ENCODE measurements at places on chromosomes 5 and 9.

DNA sequence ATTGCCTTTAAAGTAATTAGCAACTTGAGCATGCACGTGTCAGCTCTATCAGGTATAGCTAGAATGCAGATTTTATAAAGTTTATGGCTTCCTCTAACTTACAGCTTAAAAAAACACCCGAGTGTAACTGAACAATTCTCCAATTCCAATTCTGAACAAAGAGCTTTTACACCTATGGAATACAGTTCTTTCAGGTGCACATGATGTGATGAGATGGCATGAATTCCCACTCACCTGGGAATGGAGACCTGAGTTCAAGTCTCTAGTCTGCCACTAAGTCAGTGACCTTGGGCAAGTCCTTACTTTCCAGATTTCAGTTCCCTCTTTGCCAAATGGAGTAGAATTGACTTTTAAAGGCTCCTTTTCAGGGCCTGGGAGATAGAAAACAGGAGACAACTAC, 1.8 kb downstream of the ZFAND5 start:
- no peak for DNase-seq

DNA sequence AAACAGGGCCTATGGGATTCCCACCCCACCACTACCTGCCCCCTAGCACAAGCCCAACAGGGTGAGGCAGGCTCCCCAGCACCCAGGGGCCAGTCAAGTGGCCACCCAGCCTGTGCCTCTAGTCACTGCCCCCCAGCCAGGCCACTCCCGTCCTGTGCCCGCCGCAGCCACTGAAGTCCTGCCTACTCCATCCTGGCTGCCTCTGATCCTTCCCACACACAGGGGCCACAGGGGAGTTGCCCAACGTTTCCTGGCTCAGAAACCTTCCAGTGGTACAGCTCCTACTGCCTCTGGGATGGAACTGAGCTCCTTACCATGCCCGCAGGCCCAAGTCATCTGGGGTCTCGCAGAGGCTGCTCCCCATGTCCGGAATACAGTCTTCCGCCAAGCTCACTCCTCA, 70.2 kb upstream of the STXBP1 start:
- DNase-seq = no peak

DNA sequence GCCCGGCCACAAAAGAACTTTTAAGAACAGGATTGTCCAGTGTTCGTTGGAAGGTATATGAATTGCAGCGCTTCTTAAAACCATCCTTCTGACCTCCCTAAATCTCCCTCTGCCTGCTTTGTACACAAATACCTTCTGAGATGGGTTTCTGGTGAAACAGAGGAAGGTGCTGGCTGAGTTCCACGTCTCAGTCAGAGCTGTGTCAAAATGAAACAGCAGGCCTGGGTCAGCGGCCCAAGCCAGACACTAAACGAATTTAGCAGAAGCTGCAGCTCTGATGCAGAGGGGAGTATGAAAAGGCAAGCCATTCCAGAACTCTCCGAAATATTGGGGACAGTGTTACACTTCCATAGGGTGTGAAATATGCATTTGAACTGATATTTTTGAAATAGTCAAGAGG, 37.8 kb upstream of the CRB2 start:
- DNase-seq = no peak

DNA sequence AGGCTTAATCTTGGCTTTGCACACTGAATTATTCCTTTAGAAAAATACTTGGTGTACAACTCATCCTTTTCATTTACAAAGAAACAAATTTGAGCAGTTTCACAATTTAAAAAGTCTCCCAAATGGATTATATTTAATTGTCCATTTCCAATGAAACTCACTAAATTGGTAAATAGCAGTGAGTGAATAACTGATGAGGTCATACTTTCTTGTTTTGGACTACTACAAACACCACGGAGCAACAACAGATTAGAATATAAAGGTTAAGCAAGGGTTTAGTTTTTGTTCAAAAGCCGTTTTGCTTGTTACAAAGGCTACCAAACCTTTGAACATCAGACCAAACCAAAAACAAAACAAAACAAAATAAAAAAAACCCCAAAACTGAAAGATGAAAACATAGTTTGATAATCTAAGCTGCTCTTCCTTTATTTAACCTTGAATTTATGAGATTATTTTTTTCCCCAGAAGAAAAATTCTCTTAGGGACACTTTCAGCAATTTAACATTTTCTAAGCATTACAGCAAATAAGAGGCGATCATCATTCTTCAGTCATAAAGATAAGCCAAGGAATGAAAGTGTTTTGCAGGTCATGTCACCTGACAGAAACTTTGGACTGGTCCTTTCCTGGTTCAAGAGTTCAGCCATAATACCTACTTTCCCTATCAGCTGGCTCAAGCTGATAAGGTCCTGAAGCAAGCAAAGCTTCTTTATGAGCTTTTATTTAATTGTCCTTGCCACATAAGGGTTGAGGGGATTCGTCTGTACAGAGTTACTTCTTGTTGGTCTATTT, 99.7 kb upstream of the CDKN2B start:
- DNase-seq = no peak

- no peak for DNase-seq
Observed at GRCh38 chr5:81895307-81895706, 76.5 kb upstream of the ATG10 start.

DNA sequence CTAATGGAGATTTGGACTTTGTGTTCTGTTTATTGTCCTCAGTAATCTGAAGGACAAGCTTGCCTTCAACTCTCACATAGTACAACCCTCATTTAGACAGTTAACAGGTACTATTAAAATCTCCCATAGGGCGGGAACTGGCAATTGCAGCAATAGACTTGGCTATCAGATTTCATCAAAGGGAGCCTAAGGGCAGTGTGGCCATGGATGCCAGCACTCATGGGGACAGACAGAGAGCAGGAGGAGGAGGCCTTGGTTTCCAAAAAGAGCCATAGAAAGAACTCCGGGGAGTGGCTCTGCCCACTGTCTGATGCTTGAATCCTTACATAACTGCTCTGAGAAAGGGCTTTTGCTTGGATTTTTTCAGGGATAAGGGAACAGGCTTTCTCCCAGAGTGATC, 6.8 kb downstream of the SLC36A1 start:
- no peak for DNase-seq

- DNase-seq = no peak
Observed at GRCh38 chr5:159456722-159457465, 126.6 kb upstream of the IL12B start.

DNA sequence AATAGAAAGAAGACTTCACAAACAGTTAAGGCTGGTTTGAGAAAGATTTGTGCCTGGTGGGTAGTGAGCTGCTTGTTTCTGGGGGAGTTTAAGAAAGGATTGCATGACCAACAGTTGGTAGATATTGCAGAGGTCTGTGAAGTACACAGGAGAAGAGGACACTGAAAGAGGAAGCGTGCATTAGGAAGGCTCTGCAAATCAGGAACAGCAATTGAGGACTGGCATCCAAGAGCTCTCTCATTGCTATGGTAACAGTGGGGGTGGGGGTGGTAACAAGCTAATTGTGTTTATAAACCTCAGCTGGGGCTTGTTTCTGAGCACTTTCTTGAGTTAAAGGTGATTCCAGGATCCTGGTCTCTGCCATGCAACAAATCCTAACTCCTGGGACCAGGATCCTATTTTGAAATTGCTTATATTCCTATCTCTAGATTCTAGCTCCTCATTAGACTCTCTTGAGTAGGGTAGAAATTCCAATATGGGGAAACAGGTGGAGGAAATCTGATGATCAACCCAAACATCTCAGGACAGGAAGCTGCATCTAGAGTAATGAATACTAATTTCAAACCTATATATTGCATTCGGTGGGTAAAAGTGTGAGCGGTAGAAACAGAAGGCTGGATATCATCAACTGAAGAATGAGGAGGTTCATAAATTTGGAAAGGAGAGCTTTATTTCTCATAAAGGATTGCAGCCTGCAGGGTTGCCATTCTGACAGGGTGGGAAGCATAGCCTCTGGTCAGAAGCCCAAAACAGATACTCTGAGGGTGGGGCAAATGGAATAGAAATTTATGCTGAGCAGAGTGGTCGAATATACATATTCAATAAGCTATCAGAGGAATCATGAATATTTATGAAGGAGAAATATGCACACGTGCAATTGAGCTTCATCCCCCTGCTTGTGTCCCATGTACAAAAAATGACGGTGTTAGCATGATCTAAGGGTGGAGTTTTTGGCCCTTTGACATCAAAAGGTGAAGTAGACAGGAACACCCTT, 79.4 kb downstream of the PTTG1 start:
- DNase-seq = no peak

DNA sequence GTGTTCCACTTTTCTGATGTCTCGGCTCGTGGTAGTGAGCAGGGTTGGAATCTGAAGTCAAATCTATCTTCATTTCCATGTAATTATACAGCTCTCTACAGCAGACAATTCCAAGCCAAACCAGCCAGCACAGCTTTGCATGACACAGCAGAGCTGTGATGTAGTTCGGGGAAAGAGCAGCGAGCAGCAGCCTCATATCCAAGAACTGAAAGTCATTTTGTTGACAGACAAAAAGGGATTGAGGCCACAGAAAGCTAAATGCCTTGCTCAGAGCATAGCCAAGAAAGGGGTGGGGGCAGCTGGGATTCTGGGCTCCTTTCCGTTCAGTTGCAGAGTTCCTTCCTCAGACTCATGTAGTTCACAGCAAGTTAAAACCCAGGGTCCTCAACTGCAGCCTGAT, 32.1 kb downstream of the LCP2 start:
- DNase-seq = no peak

DNA sequence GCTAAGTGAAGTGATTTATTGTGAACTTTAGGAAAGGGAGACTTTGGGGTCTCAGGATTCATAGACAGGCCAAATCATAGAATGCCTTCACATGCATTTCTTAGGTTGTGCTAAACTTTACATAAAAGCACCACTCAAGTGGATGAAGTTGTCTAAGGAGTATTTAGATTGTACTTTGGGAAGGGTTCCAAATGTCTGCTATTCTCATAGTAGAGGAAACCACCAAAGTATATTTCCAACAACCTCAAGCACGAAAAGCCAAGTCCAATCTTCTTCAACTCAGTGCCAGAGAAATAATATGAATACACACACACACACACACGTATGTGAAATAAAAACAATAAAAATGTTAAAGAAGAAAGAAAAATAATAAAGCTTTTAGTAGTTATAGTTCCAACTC, 41.8 kb downstream of the ENC1 start:
- no peak for DNase-seq

DNA sequence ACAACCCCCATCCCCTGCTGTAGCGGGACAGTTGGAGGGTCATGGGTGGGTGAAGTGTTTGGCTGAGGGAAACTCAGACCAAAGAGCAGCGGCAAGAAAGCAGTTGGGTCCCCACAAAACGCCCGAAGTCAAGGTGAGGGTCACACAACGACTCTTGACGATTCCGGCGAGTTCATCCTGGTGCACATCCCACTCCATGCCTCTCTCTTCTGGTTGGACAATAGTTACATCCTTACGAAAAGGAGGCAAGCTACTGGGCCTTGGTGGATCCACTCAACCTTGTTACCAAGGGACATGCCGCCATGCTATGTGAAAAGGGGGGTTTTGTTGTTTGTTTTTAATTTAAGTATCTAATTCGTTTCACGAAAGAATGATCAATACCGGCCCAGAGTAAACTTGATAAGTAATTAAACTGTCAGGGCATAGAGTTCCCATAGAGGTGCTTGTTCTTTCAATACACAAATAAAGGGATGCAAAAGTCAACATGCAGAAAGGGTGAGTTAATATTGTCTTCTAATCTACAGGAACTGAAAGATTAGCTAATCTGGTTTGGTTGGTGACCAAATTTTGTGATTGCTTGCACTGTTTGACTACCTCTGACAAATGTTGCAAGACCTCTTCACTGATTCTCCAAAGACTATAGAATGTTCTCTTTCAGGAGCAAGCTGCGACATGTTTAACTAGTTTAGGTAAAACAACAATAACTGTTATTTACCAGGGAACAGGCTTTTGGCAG, 732 bp upstream of the SMIM15 start:
- DNase-seq = no peak

DNA sequence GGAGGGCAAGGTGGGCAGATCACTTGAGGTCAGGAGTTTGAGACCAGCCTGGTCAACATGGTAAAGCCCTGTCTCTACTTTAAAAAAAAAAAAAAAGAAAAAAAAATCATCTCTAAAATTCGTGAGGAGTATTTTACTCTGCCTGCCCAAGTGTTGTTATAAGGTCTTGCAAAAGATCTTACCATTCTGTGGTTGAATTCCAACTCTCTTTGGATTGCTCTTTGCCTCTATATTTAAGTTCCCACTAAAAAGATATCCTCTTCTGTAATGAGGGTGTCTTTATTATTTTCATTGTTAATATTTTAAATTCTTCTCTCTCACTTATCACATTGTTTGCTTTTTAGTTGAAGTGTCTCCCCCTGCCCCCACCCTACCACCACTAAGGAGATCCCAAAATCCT, 33.4 kb downstream of the CREBRF start:
- DNase-seq = no peak

DNA sequence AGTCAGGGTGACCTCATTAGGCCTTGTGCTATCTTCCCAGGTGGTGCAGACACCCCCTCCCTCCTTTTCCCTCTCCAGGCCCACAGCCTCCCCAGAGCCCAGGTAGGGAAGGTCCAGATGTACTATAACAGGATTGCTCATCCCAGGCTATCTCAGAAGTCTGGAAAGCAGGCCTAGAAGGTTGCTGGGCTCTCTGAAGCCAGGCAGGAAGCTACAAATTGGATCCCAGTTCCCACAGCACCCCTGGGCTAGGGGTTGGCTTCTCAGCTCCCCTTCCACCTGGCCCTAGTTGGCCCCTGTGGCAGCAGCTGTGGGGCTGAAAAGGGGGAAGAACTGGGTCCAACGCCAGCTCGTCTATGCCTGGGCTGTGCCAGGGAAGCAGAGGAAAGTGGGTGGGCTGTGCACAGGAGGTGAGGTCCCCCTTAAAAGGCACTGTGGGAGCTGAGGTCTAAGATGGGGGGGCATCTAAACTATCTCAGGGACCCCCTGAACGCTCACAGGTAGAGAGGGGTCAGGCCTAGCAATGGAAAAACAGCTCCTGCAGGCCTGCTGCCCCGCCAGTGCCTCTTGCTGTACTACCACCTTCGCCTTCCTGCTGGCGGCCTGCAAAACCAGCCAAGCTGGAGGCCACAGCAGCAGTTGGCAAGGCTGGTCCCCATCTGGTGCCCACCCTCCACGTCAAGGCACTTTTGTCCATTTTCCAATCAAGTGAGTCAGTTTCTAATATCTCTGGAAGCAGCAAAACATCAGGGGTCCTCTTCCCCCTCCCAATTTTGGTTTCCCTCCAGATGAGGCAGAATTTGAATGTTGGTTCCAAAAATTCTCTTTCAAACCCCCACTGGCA, 13.3 kb upstream of the PSMD5 start:
- no peak for DNase-seq

- no peak for DNase-seq
Observed at GRCh38 chr9:136793086-136793946, 2.2 kb downstream of the TMEM141 start.

DNA sequence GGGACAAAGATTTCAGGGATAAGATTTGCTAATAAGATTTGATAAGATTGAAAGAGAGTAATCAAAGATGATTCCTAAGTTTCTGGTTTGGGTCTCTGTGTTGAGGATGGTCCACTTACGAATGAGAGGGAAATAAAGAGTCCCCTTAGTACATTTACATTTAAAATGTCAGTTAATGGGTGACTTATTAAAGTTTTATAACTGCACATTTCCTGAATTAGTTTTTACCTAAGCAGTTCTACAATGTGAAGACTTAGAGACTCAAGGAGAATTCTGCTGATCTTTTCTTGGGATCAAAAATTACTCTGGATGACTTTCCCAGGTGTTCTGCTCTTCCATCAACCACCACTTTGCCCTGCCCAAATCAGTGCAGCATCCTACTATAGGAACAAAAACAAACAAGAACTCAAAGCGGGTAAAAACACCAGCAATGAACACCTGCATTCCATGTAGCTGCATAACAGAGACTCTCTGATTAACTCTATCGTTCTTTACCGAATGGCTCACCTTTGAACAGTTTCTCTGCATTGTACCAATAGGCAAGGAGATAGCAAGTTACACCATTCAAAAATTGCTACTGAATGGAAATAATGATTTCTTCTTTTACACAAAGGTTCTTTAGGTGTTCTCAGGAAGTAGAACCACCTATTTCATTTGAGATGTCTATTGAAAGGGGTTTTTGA, 65.3 kb downstream of the PRLR start:
- no peak for DNase-seq

Measured in cortex of kidney (tissue), 1 donor.